Inflammatory macrophage treated with lipopolysaccharide for 1 hour (primary cell): ENCODE measurements at places on chromosomes 2 and 18.

DNA sequence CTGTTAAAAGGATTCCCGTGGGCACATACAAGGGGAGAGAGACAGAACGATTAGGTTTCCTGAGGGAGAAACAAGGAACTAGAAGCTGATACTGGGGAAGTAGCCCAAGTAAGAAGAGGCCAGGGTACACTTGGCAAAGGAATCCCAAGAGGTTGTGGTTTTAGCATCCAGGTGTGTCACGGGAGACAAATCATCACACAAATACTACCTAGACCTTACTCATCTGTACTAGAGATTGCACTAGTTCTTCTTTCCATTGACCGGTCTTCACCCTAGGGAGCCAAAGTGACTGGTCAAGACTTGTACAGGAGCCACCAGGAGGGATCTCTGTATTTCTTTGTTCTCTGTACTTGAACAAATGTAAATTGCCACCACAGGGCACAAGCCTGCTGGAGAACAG lies 14.2 kb upstream of the NR4A2 start:
- DNase-seq = no peak

DNA sequence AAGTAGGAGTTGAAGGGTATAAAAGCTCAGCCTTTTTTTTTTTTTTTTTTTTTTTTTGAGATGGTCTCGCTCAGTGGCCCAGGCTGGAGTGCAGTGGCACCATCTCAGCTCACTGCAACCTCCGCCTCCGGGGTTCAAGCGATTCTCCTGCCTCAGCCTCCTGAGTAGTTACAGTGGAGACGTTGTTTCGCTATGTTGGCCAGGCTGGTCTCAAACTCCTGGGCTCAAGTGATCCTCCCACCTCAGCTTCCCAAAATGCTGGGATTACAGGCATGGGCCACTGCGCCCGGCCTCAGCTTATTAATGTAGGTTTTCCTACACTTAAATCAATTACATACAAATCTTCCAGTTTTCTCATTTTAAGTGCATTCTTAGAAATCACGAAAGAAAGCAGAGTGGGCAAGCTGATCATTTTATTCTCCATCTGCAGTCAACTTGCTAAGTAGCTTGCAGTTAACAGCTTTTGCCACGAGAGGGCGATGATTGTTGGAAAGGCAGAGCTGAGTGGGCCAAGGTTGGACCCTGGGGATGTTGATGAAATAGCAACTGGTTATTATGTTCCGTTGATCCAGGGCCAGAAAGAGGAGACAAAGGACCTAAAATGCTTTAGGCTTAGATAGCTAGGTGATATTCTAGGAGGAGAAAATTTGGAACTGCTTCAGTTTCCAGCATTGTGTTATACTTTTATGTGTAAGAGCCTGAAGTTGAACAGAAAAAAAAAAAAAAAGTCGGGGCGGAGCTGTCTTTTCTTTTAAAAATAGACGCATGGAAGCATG lies 234.4 kb upstream of the EPAS1 start:
- DNase-seq = peak; percentile 91

DNA sequence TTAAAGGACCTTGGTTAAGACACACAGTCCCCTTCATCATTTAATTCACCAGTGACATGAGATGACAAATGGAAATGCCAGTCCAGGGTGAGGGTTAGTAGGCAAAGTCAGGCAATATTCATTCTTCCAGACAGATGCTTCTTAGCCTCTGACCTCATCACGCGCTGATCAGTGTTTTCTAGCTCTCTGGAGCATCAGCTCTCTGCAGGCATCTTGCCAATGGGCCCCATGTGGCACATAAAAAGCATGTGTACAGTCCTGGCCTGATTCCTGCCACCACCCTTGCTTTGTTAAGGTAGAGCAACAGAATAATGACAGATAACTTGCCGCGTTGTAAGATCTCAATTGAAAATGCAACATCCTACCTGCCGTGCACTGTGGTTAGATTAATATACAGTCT lies 20.3 kb upstream of the NPAS2 start:
- no peak for DNase-seq

DNA sequence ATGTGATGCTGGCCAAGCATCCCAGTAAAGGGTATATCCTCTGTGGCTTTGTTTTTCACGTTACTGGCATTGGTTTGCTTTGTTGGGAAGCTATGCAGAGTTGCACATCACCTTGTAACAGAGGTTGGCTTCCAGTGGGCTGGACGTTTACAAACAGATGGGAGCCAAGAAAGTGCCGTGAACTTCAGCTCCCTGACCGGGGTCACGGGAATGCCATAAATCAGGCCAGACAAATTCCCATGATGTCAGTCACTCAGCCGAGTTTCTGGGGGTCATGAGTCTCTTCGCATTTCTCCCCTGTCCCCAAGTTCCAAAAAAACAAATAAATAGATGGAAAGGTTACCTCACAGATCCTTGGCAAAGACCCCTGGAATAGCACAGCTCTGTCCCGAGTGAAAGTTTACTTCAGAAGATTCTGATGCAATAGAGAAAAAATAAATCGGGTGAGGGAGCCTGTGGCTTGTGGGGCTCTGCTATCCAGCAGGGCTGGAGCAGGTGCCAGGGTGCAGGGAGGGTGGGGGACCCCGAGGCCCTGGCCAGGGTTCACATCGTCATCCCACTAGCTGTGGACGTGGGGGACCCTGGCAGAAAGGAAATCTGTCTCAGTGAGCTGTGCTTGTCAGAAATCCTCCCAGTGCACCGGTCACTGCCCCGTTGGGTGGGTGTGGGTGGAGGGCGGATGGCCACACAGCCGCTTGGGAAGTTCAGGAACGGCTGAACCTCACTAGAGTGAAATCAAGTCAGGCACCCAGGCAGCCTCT lies 27.8 kb downstream of the TWIST2 start:
- DNase-seq = no peak

DNA sequence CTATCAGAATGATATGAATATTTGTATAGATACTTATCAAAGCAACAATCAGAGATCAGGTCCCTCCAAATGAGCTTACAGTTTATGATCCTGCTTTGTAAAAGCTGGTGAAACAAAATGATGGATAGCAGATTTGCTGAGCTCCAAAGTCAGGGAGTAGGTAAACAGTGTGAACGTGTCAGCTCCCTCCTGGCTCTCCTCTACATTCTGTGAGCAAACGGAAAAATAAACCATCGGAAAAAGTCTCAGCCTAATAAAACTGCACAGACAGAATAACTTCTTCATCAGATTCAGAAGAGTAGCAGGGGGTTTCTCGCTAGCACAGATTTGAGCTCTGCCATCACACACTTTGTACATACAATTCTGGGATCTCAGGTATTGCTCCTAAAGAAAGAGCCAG lies 51.3 kb downstream of the BCL11A start:
- DNase-seq = no peak

GRCh38 chr2:139055202-139055601 lies 275.0 kb upstream of the NXPH2 start:
- DNase-seq = no peak

DNA sequence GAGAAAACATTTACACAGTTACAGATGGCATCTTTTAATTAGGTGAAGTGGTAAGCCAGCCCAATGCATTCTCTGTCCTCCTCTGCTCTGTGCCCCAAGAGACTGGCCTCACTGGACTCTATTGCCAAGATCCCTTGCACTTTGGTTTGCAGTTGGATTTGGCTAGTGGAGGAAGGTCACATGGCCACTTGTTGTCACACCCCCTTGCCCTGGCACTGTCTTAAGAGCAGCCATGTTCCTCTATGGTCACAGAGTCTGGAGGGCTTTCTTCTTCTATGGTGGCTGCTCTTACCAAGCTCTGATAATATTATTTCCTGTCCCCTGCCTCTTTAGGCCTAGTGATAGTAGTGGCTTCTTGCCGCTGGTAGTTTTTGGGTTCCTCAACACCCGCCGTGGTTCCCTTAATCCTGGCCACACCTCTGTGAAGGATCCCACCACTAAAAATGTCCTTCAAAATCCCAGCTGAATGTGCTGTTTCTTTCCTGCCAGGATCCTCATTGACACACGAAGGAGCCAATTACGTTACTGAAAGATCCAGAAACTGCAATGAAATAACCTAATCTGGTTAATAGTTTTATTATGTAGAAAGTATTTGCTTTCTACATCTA lies 111.1 kb downstream of the CDC42EP3 start:
- DNase-seq = no peak

DNA sequence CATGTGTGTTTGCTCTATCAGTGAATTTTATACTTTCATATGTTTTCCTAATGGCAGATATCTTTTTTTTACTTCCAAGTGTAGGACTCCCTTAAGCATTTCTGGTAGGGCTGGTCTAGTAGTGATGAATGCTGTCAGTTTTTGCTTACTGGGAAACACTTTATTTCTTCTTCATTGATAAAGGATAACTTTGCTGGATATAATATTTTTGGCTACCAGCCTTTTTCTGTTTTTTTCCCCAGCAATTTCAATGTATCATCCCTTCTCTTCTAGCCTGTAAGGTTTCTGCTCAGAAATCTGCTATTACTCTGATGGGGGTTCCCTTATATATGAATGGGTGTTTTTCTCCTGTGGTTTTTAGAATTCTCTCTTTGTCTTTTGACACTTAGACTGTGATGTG lies 980.6 kb upstream of the PIK3C3 start:
- no peak for DNase-seq

- no peak for DNase-seq
Observed at GRCh38 chr2:74617122-74617521, 31.0 kb downstream of the M1AP start.

DNA sequence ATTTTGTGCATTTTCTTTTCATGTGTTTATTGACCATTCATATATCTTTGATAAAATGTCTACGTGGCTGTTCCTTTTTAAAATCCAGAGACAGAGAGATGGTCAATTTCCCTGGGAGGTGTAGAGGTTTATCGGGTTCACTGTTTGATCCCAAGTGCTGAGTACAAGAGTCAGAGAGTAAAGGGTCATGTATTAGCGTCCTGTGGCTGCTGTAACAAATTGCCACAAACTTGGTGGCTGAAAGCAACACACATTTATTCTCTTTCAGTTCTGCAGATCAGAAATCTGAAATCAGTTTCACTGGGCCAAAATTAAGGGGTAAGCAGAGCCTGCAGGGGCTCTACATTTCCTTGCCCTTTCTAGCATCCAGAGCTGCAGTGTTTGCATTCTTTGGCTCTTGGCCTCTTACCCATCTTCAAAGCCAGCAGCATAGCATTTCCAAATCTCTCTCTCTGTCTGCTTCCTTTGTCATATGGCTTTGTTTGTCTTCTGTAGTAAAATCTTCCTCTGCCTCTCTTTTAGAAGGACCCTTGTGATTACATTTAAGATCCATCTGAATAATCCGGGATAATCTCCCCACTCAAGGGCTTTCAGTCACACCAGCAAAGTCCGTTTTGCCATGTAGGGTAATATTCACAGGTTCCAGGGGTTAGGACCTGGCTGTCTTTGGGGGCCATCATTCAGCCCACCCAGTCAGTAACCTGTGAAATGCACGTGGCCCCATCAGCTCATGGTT lies 49.9 kb downstream of the TMEM17 start:
- no peak for DNase-seq

DNA sequence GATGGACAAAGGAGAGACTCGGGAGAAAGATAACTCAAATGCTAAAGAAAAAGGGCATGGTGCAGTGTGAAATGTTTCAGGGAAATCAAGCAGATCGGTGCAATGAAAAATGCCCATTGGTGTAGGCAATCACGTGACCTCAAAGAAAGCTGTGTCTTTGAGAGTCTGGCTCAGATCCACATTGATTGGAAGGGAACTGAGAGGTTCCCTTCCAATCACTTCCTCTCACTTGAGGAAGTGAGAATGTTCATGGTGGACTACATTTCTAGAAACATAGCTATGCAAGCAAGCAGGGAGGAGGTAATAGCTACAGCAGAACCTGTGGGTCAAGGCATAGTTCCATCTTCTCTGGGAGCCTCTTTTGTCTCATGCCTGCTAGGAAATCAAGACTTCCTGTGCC lies 187.4 kb downstream of the LPIN1 start:
- no peak for DNase-seq

DNA sequence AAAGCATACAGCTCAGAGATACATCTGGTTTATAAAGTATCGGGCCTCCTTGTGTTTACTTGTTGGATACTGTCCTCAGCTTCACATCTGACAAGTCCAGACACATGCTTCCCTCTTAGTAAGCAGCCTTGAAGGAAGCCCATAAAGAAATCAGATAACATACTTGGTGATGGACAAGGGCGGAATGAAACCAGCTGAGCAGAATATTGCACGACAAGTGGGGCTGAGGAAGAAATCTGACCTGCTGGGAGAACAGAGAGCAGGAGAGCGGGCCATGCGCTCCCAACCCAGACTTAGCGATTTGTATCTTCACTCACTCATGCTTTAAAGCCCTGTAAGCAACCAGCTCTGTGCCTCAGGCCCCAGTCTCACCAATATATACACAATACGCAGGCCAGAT lies 208.4 kb downstream of the CDH20 start:
- DNase-seq = no peak

DNA sequence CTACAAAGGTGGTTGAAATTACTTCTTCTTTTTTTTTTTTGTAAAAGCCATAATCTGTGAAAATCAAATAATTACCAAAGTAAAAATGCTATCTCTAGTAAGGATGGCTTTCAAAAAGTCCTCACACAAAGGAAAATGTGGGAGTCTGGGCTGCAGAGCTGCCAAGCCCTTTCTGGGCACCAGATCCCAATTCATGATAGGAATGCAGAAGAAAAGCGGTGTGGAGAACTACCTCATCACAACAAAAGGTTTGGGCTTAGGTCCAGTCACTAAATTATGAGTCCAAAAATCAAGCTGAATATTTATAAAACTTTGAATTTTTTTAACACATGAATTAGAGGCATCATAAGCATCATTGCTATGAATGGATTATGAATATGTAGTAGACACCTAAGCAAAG lies 30.8 kb upstream of the EPHA4 start:
- no peak for DNase-seq

- no peak for DNase-seq
Observed at GRCh38 chr18:8609659-8610458, 622 bp downstream of the RAB12 start.

- no peak for DNase-seq
Observed at GRCh38 chr2:142174176-142174575, 43.4 kb upstream of the LRP1B start.

GRCh38 chr2:120828829-120829632 lies 93.4 kb downstream of the GLI2 start:
- no peak for DNase-seq

- DNase-seq = no peak
Observed at GRCh38 chr2:112577756-112578155, 6.7 kb upstream of the CHCHD5 start.

DNA sequence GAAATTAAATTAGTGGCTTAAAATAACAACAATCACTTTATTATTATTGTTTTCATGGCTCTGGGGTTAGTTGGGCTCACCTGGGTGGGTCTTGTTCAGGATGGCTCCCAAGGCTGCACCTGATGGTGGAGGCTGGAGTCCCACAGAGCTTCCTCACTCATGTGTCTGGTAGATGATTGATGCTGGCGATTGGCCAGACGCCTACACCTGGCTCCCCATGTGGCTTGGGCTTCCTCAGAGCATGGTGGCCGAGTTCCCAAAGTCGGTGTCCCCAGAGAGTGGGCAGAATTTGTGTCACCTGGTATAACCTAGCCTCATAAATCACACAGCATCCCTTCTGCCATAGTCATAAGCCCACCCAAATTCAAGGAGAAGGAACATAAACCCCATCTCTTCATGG lies 18.2 kb downstream of the DBI start:
- no peak for DNase-seq
